Immature natural killer cell (primary cell): ENCODE measurements at places on chromosomes 2 and 18.
A peak's percentile ranks its signal among the peaks of the same experiment; 100 is the strongest.

DNA sequence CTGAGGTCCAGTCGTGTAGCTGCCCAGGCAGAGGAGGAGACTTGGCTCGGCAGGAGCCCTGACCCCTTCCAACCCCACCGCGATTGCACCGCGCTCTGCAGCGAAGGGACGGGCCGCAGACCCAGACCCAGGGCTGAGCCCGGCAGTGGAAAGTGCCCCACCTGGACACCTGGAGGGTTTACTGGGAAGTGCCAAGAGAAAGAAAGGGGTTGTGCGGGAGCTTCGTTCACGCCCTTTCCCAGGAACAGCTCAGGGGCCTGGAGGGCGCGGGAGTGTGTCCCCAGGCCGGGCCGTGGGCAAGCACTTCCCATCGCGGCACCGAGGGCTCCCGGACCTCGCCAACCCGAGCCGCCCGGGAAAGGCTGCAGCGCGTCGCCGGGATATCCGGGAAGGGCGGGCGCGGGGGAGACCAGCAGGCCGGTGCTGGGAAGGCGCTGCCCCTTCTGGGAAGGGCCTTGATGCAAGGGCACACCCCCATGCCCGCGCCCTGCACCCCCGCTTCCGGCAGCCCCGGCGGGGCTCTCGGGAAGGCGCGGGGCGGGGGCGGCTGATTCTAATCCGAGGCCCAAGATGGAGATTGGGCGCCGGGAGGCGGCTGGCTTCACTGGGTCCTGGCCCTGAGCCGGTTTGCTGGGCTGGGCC, 36.1 kb upstream of the MRPL33 start:
- DNase-seq = peak; percentile 34

DNA sequence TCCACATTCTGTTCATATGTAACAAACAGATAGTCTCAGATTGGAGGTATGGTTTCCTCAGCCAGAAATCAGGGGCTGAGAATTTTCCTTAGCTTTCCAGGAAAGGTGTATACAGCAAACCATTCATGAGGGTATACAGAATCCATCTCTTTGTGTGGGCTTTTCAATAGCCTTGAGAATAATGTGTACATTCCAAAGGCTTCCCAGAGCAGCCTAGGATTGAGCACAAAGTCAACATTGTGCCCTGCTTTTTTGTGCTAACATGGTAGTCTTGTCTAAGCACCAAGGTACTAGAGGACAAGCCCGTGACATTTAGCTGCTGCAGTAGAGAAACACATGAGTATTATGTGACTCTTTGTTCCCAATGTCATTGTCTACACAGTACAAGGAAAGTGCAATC, 322.1 kb upstream of the TANK start:
- DNase-seq = no peak

GRCh38 chr2:118223992-118224894, 136.0 kb downstream of the INSIG2 start:
- peak; percentile 49 for DNase-seq

GRCh38 chr2:233060980-233061590, 943 bp downstream of the INPP5D start:
- peak; percentile 42 for DNase-seq

GRCh38 chr2:196528486-196529223, 110.9 kb upstream of the CCDC150 start:
- no peak for DNase-seq

GRCh38 chr2:76268484-76268883, 557.8 kb upstream of the GCFC2 start:
- DNase-seq = no peak

- DNase-seq = no peak
Observed at GRCh38 chr2:1655461-1655860, 88.9 kb downstream of the PXDN start.
